Naive thymus-derived CD8-positive, alpha-beta T cell (primary cell): ENCODE measurements at places on chromosomes 16 and 17. TPM values are rescaled to one million over a fixed set of nuclear protein-coding genes. Genes with fewer than 3 reads are reported as not detected.

Gene TNFRSF13B
- total RNA-seq = 1.5 TPM

Gene UTS2R
- total RNA-seq = not detected

Gene KRTAP16-1
- not detected for total RNA-seq

Gene VMP1
- 63.5 TPM for total RNA-seq

Gene UMOD
- not detected for total RNA-seq

- DNase-seq = no peak
Observed at GRCh38 chr16:30132591-30132990, 9.6 kb upstream of the MAPK3 start.

- DNase-seq = no peak
Observed at GRCh38 chr16:51573191-51573590, 422.1 kb upstream of the SALL1 start.

- no peak for DNase-seq
Observed at GRCh38 chr17:17766077-17766743, 70.6 kb downstream of the SREBF1 start.

GRCh38 chr16:70437017-70437581, 1.8 kb downstream of the ST3GAL2 start:
- no peak for DNase-seq

- no peak for DNase-seq
Observed at GRCh38 chr17:41510251-41511065, 5.0 kb upstream of the KRT13 start.

DNA sequence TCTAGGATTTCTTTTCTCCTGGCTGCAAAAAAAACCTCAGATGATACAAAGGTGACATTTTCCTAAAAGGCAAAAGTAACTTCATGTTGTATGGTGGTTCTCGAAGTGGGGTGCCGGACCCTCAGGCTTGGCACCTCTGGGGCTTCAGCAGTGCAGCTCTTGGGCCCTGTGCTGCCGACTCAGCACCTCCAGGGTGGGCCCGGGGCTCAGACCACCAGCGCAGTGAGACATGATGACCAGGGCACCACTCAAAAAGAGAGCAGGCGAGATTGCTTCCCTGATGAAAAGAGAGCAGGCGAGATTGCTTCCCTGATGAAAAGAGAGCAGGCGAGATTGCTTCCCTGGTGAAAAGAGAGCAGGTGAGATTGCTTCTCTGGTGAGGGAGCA, 98.7 kb upstream of the ZNF750 start:
- DNase-seq = no peak

DNA sequence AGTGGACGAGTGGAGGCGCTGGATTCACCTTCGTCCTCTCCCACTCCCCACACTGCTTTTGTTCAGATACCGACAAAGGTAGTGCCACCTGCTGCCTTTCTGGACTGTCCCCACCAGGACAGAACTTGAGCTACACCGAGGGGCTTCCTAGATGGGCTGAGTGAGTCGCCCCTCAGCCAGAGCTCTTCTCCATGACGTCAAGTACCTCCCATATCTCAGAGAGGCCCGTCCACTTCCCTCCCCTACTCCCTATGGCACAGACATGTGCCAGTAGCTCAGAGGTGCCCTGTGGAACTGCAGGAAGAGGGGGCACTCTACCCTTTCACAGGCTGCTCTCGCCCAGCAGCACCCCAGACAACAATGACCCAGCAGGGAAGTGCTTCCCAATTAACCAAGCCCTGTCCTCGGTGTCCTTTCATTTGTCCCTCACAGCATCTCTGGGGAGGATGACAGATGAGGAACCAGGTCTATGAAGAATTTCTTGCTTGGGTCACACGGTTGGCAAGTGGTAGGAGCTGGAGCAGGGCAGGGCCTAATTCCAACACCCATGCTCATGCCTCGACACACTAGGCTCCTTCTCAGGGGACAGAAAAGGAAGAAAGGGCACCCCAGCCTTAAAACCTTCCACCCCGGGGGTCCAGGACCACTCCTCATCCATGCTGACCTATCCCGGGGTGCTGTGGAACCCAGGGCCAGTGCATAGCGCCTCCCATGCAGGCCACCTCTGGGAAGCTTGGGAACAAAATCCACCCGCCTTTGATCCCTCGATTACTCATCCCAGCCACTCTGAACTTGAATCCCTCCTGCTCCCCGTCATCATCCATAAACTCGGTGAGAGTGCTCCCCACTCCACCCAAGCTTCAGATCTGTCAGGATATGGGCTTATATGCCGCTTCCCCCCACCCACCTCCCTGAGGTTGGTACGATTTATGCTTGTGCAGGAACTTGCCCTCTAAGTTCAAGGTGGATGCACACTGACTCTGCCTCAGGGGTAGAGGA, 51.7 kb downstream of the WNT3 start:
- DNase-seq = no peak

- no peak for DNase-seq
Observed at GRCh38 chr17:15231851-15232516, 33.1 kb downstream of the PMP22 start.

DNA sequence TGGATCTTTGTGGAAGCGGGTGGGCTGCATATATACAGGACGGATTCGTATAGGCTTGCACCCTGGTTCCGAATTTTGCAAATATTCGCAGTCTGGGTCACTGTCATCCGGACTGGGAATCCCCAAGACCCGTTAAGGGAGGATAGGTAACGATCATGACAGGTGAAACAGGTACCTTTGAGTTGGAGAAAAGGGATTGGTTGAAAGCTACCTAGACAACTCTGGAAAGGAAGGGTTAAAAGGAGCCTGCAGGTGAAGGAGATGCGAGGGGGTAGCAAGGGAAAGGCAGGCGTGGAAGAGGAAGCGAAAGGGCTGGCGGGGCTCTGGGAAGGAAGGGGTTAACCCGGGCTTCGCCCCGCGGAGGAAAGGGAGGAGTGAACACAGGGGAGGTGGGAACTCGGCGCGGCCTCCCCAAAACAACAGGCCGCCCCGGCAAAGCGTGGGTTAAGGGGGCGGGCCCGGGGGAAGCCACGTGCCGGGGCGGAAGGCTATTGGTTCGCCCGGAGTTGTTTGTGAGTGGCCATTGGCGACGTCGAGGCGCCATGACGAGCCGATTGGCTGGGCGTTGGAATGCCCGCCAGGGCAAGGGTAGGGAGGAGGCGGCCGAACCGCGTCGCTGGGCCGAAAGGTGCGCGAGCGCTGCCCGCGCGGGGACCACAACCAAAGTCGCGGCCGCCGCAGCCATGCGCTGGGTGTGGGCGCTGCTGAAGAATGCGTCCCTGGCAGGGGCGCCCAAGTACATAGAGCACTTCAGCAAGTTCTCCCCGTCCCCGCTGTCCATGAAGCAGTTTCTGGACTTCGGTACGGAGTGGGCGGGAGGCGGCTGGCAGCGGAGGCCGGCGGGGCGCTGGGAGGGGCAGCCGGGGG, at the start of gene PDK2:
TSS of gene PDK2 (plus strand) at position 599 of the 867 bp plus-strand sequence. CDS start at position 684, 85 bp downstream.
- peak; percentile 96 for DNase-seq

- no peak for DNase-seq
Observed at GRCh38 chr17:40497695-40498094, 3.7 kb downstream of the TNS4 start.

DNA sequence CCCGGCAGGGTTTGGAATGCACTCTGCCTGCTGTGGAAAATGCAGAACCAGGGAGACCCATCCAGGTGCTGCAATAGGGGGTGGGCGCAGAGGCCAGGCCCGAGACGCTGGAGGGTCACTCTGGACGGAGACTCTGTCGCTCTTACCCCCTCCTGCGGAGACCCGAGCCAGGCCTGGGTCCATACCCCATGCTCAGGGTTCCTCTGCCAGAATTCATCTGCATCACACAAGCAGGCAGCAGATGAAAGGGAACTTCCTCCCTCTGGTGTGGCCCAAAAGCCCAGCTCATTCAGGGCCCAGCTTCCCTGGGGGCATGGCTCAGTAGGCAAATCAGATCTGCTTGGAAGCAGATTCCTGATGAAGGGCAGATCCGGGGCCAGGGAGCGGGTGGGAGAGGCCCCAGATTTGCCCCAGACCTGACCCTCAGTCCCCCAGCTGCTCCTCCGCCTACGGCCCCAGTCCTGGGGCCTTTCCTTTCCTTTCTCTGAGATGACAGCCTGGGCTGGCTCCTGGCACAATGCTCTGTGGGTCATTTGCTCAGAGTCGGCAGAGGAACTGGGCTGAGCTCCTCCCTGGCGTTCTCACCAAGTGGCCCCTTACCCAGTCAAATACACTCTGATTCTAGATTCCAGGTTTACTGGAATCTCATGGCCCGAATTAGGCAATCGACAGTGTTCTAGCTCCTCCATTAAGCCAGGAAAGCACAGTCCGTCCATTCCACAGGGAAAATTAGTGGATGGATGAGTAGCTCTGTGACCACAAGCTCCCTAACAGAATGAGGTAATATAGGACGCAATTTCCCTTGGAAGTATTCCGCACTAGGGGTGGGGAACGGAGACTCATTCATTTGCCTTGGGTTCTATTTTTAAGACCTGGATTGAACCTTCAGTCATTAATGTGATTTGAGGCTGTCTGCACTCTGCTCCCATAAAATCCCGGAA, 19.1 kb upstream of the RASD1 start:
- no peak for DNase-seq

GRCh38 chr17:81406117-81406953, 11.1 kb downstream of the BAHCC1 start:
- no peak for DNase-seq

DNA sequence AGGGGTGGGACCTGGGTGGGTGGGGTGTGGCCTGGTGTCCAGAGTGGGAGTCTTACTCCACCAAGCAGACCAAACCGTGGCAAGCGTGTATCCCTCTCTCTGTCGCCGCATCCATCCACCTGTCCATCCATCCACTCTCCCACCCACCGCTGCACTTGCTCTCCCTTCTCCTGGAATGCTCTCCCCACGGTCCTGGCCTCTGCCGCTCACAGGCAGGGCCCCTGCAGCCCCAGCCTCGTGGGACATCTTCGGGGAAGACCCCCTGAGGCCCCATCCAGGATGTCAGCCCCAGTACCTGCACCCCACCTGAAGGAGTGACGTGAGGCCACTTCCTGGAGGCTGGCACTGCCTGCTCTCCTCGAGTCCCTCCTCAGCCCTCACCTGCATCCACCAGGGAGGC, 189.5 kb upstream of the GSE1 start:
- DNase-seq = no peak

GRCh38 chr17:72702998-72703397, 389.5 kb downstream of the SLC39A11 start:
- no peak for DNase-seq

DNA sequence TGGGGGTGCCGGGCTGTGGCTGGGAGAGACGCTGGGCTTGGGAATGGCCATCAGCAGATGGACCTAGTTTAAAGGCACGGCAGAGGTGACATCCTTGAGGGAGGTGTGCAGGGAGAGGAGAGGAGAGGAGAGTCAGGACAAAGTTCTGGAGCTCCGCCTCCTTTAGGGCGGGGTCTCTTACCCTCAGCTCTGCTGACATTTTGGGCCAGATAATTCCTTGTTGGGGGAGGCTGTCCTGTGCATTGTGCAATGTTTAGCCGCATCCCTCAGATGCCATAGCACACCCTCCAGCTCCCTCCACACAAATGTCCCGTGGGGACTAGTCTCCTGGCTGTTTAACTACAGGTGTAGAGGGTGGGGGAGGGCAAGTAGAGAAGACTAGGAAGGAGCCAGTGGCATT, 48.3 kb downstream of the ARHGAP23 start:
- no peak for DNase-seq

- no peak for DNase-seq
Observed at GRCh38 chr16:86371083-86371803, 139.1 kb upstream of the FOXF1 start.

- no peak for DNase-seq
Observed at GRCh38 chr16:24852281-24852721, 6.5 kb downstream of the SLC5A11 start.

DNA sequence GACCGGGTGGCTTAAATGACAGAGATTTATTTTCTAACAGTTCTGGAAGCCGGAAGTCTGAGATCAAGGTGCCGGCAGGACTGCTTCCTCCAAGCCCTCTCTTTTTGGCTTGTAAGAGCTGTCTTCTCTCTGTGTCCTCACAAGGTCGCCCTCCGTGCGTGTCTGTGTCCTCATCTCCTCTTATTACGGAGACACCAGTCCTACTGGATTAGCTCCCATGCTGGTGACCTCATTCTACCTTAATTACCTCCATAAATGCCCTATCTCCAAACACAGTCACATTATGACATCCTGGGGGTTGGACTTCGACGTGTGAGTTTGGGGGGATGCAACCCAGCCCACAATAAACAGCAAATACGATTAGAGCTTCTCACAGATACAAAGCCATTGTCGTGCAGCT, 161.5 kb downstream of the FOXL1 start:
- no peak for DNase-seq

- no peak for DNase-seq
Observed at GRCh38 chr17:66491665-66492064, 189.3 kb downstream of the PRKCA start.

DNA sequence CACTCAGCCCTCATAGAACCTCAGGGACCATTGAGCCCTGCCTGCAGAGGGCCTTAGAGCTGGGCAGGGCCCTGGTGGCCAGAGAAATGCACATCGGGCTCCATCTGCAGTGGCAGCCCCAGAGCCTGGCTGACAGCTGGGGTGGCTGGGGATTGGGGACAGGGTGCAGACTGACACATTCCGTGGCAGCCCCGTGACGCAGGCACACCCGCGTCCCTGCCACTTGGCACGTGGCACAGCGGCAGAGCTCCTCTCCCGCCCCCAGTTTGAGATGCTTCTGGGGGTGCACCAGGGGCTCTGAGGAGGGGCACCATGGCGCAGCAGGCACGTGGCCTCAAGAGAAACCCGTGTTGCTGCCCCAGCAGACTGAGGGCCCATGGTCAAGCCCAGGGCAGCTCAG, 2.2 kb downstream of the FBXL16 start:
- no peak for DNase-seq

DNA sequence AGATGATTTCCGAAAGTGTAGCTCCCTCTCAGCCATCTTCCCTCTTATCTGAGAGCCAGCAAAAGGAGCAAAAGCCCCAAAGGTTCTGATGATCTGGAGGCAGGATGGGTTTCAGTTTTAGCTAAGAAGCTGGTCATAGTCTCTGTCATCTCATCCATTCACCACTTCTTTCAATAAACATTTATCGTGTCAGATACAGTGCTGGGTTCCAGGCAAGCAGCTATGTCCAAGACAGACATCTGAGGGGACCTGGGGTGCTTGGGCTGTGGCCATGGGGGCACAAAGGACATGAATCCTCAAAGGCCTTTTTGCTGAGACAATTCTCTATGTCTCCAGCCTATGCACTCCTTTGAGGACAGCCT, 1.0 kb upstream of the ETV4 start:
- no peak for DNase-seq

GRCh38 chr17:64028874-64029464, 8.5 kb upstream of the ICAM2 start:
- peak; percentile 46 for DNase-seq

DNA sequence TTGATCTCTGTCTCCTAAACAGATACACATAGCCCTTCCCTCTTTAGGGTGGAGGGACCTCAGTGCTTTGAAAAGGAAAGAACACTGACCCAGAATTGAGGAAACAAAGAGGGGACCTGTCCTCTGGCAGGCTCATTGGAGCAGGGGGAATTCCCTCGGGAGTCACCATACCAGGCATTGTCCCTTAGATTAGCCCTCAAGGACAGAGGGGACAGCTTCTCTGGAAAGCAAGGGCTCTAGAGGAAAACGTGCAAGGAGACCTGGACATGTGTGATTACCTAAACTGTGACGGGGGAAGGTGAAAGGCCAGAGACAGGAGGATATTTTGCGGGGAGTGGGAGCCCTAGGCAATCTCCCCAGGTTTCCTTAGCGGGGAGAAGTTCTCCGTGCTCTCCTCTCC, 7.6 kb upstream of the FZD2 start:
- no peak for DNase-seq

GRCh38 chr17:78458091-78458490, 79.6 kb downstream of the PGS1 start:
- no peak for DNase-seq
